ENCODE measurements at places on chromosomes 4 and X. TPM values are rescaled to one million over a fixed set of nuclear protein-coding genes. Genes with fewer than 3 reads are reported as not detected.

The FDCSP gene
- total RNA-seq, result not detected

The CLDN34 gene
- total RNA-seq, result 0.86 TPM

The GABRB1 gene
- total RNA-seq, result 1.9 TPM

The MAGEA12 gene
- total RNA-seq, result not detected

The PAK3 gene
- 10.8 TPM for total RNA-seq
